ENCODE measurements at places on chromosomes 1 and 21. TPM values are rescaled to one million over a fixed set of nuclear protein-coding genes. Genes with fewer than 3 reads are reported as not detected.

DNA sequence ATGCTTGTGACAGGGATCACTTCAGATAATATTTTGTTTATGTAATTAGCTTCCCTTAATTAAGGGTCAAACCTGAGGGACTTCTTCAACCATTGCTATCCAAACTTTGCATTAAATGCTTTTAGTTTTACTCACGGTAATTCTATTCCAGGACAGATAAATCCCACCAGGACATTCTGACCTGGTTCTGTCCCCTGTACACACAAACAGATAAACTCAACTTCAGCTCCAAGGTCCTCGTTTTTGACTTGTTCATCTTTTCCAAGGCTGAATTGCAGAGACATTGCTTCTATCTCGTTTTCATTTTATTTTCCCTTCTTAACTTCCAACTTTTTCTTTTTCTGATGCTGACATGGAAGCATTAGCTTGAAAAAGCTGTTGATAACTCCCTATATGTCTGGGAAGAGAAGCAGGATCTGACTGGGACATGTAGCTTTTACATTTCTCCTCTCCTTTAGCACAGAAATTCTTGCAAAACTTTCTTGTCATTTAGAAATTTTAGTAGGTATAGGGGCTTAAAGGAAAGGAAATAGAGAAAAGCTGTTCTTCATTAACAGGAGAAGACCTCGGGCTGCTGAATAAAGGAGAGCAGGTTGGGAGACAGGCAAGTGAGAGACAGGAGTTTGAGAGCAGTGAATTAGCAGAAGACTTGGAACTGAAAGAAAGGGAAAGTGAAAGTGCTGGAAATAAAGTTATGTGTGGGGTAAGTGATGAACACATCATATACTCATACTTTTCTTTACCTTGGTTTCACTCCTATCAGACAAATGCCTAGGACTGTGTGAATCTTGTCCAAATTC lies 231.7 kb upstream of the B3GALT2 start:
- no peaks in the 10 kb centered on the region for H3K27me3 ChIP-seq
- peak overlapping the region; percentile 41 for H3K4me3 ChIP-seq
- peaks cover 6% of the 10 kb centered on the region for H3K4me1 ChIP-seq
- no peak for DNase-seq
- no peaks in the 10 kb centered on the region for H3K36me3 ChIP-seq
- peak overlapping the region; percentile 33 for H3K27ac ChIP-seq

DNA sequence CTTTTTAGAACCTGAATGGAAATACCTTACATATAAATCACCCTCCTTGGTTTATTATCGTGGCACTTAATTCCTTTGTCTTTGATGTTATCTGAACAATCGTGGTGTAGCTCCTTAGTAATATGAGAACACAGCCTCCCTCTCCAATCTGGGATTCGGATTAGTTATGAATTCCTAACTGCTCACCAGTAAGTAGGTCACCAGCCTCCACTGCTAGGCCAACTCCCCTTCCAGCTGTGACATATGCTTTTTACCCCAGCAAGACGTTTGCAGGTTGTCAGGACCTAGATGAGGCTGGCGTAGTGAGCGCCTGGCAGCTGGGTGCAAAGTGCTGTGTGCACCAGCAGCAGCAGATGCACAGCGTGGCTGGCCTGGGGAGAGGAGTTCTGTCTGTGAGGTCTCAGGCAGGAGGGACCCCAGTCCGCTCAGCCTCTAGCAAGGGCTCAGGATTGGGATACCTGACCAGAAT lies 38.2 kb downstream of the NTPCR start:
- no peak for DNase-seq
- no peaks in the 10 kb centered on the region for H3K36me3 ChIP-seq
- no peaks in the 10 kb centered on the region for H3K27me3 ChIP-seq
- H3K4me1 ChIP-seq, result no peaks in the 10 kb centered on the region
- no peak overlapping the region for H3K27ac ChIP-seq

- H3K4me3 ChIP-seq, result no peak overlapping the region
- no peak for DNase-seq
- peaks cover 19% of the 10 kb centered on the region for H3K36me3 ChIP-seq
- no peaks in the 10 kb centered on the region for H3K4me1 ChIP-seq
- H3K27me3 ChIP-seq, result no peaks in the 10 kb centered on the region
Measured at GRCh38 chr1:20867847-20868246, 80.7 kb upstream of the HP1BP3 start.

GRCh38 chr1:205775717-205776056 lies 405 bp upstream of the RAB29 start:
- H3K27me3 ChIP-seq, result no peaks in the 10 kb centered on the region
- peaks cover 10% of the 10 kb centered on the region for H3K4me1 ChIP-seq
- no peak overlapping the region for H3K27ac ChIP-seq
- peak overlapping the region; percentile 81 for H3K4me3 ChIP-seq

GRCh38 chr1:145997016-145997717 lies 788 bp upstream of the TXNIP start:
- peaks cover 35% of the 10 kb centered on the region for H3K36me3 ChIP-seq
- peak overlapping the region; percentile 92 for H3K4me3 ChIP-seq
- DNase-seq, result peak; percentile 73
- H3K27ac ChIP-seq, result peak overlapping the region; percentile 99
- H3K4me1 ChIP-seq, result peaks cover 49% of the 10 kb centered on the region
- H3K27me3 ChIP-seq, result no peaks in the 10 kb centered on the region

Gene NFASC
- total RNA-seq, result 24.1 TPM

Gene RIMKLA
- total RNA-seq, result 10.4 TPM

Gene SLC1A7
- total RNA-seq, result 0.26 TPM

GRCh38 chr1:117032681-117033539 lies 27.2 kb upstream of the TTF2 start:
- H3K27me3 ChIP-seq, result no peaks in the 10 kb centered on the region
- no peak for DNase-seq
- no peak overlapping the region for H3K4me3 ChIP-seq
- H3K27ac ChIP-seq, result no peak overlapping the region
- no peaks in the 10 kb centered on the region for H3K36me3 ChIP-seq
- H3K4me1 ChIP-seq, result no peaks in the 10 kb centered on the region

DNA sequence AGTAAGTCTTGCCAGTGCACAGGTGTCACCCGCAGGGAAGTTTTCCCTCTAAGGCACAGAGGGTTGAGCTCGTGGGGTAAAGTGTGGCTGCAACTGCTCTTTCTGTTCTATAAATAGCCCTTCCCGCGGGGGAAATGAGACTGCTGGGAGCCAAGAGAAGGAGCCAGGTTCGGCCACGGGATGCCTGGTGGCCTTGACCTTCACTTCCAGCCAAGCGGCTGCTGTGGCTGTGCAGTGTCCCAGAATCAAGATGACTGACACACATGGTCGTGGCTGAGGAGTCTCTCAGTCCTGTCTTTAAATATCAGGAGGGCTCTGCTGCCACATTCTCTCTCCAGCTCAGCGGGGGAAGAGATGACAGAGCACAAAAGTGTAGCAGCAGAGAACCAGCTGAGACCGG lies 154.1 kb upstream of the VAMP3 start:
- peaks cover 4% of the 10 kb centered on the region for H3K27me3 ChIP-seq
- DNase-seq, result peak; percentile 25
- H3K4me3 ChIP-seq, result no peak overlapping the region

DNA sequence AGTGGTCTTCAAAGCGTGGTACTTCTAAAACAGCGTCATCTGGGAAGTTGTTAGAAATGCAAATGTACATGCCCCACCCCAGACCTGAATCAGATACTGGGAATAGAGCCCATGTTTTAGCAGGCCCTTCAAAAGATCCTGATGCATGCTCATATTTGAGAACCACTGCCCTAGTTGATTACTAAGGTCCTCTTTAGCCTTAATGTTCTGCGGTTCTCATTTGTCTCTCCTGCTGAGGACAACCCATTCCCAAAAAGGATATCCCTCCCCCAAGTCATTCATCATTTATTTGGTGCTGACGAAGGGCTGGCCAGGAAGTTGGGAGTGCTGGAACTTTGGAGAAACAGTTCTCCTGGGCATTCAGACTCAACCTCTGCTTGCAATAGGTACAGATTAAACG lies 92.4 kb upstream of the RALGPS2 start:
- no peaks in the 10 kb centered on the region for H3K4me1 ChIP-seq
- no peak overlapping the region for H3K27ac ChIP-seq
- no peaks in the 10 kb centered on the region for H3K36me3 ChIP-seq
- H3K27me3 ChIP-seq, result no peaks in the 10 kb centered on the region
- no peak overlapping the region for H3K4me3 ChIP-seq
- no peak for DNase-seq

DNA sequence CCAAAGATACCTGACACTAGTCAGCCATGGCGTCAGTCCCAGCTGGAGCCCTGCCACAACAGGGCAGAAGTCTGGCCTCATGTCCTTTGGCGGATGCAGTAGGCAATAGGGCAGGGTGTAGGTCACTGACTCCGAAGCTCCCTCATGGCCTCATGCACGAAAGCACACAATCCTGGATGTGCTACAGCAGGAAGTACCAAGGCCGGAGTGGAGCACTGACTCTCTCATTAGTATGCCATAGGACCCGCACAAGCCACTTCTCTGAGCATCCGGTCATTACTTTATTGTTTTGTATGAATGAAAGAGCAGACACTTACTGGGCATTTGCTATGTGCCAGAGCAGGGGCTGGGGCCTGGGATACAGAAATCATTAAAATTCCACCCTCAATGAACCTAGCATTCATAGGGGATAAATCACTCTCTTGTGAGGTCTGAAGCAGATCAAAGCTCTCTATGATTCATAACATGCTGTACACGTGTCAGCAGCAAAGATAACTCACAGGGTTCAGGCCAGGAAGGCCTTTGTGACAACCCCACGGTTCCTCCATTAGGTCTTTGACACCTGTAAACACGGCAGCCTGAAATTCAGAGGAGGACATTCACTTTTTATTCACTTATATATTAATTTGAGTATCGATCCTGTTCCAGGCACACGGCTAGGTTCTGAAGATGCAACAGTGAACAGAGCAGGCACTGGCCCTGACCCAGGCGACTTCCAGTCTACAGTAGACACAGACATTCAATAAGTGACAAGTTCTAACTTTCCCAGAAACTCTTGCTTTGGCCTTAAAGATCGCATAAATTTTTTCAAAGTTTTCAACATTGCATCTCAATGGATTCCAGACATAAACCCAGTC lies 357.9 kb upstream of the USP24 start:
- no peaks in the 10 kb centered on the region for H3K36me3 ChIP-seq
- no peaks in the 10 kb centered on the region for H3K27me3 ChIP-seq
- H3K4me3 ChIP-seq, result no peak overlapping the region

GRCh38 chr1:172726740-172727139 lies 67.8 kb downstream of the FASLG start:
- no peak overlapping the region for H3K27ac ChIP-seq
- H3K4me1 ChIP-seq, result no peaks in the 10 kb centered on the region
- no peaks in the 10 kb centered on the region for H3K36me3 ChIP-seq
- H3K4me3 ChIP-seq, result no peak overlapping the region

Gene RPTN
- not detected for total RNA-seq

Gene BLACAT1
- 0.84 TPM for total RNA-seq

GRCh38 chr1:201026234-201026633 lies 2.7 kb upstream of the KIF21B start:
- DNase-seq, result no peak
- H3K27ac ChIP-seq, result peak overlapping the region; percentile 30
- no peak overlapping the region for H3K4me3 ChIP-seq

GRCh38 chr1:44884746-44885145 lies 41.7 kb upstream of the PTCH2 start:
- H3K27me3 ChIP-seq, result no peaks in the 10 kb centered on the region
- H3K27ac ChIP-seq, result no peak overlapping the region
- peaks cover 7% of the 10 kb centered on the region for H3K36me3 ChIP-seq
- no peak for DNase-seq
